ENCODE measurements at places on chromosomes 4 and X.

GRCh38 chr4:82057990-82058544 lies 315.7 kb downstream of the HNRNPD start:
- DNase-seq: no peak

- DNase-seq: no peak
These were observed 3.0 kb downstream of the PDE6B start for GRCh38 chr4:628311-628741.

DNA sequence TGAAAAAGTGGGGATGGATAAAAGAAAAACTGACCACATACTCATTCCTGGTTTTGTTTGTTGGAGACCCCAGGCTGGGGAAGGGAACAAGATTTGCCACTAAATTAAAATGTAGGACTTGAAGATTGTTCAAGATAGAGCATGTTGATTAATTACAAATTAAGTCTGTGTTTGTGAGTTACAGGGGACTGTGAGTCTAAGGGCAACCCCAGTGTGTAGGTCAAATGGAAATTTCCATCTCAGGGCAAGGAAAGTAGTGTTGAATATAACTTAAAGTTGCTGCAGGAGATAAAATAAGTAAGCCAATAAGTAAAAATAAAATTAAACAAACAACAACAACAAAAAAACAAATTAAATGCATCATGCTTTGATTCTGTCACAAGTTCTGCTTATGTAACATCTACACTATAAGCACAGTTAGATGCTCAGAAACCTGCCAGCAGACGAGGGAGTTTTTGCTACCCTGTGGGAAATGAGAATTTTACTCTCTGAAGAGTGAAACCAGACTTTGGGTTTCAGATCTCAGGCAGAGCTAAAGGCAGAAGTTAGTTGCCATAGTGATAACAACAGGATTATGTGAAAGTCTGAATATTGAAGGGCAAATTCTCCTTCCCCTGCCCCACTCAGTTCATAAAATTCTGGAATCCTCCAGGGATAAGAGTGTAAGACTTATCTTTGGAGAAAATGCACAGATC lies 352.3 kb downstream of the GRXCR1 start:
- no peak for DNase-seq

GRCh38 chrX:56789518-56790070 lies 60.6 kb downstream of the NBDY start:
- no peak for DNase-seq

DNA sequence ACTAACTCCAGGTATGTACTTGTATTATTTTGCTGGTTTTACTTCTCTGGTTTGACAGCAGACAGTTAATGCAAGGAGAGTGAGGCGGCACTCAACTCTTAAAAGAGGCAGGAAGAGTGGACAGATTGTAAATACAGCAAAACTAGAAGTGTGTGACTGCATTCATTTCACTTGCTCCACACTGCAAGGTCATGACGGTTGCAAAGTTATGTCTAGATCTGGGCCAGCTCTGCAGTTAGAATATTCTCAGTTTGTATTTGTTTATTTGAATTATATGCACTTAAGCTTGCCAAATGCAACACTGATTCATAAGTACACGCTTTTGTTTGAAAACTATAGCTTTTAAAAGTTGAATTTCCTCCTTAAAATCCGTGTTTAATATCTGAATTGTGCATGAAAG lies 148.9 kb downstream of the STIM2 start:
- DNase-seq: no peak

DNA sequence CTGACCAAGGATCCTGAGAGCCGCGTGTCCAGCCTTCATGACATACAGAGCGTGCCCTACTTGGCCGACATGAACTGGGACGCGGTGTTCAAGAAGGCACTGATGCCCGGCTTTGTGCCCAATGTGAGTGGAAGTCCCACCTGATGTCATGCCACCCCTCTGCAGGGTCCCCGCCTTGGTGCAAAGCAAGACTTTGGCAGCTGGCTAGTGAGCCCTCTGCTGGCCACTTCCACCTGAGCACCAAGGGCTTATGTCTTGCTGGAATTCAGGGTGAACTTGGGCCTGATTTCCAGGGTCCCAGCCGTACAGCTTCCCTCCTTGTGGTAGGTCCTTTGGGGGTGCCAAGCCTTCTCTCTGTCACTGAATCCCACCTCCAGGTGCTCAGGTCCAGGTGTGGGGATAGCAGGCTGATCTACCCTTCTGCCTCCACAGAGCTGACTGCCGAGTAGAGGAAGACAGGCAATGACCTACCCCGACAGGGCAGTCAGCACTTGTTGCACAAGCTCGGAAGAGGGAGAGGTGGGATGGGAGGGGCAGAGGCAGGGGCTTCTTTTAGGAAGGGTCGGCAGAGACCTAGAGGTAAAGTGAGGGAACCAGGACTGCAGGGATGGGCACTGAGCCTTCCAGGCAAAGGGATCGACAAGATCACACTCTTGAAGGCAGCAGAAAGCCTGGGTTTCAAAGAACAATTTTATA lies 248.1 kb downstream of the EVC2 start:
- peak; percentile 75 for DNase-seq

DNA sequence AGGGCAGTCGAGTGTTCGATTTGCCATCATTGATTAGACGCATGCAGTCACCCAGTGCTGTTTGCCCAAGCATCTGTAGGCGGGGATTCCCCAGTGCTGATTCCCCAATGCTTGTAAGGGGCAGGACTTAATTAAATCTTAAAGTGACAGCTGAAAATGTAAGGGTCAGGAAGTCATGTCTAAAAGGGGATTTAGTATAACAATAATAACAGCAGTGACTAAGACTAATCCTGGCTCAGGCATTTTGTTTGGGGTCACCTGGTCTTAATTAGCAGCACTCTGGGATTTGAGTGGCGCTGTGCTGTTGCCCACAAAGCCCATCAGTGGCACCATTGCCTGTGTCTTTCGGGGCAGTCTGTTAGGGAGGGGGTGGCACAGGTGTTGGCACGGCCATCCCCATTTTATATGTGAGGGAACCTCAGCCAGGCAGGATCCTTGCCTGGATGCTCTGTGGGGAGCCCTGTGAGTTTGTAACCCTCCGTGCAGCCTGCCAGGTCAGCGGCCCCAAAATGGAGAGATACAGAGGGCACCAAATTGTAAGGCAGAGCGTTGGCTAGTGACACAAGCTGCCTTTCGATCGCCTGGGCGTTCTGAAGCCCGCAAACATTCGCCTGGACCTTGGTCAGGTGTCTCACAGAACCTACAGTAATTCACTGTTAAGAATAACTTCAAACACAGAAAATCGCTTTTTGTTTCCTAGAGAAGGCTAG lies 146.7 kb downstream of the TBL1X start:
- DNase-seq: no peak

GRCh38 chr4:104493081-104493831 lies 1.4 kb downstream of the CXXC4 start:
- no peak for DNase-seq

DNA sequence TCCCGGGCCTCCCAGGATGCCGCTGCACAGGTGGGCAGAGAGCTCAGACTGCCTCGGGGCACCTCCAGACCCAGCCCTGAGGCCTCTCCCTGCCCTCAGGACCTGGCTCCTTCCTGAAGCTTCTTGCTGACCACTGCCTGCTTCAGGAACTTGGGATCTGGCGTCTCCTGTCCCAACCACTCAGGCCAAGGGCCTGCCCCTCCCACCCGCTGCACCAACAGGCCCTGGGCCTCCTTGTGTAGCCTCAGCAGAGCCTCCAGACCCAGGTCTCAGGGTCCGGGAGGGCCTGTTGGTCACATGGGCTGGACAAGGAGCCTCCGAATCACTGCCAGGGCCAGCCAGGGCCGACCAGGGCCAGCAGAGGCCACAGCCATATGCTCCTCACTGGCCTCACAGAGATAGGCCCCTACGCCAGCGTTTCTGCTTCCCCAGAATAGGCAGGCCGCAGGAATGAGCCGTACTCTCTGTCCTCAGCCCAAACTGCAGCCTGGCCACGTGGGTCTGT lies 2.8 kb downstream of the MXD4 start:
- peak; percentile 2 for DNase-seq

DNA sequence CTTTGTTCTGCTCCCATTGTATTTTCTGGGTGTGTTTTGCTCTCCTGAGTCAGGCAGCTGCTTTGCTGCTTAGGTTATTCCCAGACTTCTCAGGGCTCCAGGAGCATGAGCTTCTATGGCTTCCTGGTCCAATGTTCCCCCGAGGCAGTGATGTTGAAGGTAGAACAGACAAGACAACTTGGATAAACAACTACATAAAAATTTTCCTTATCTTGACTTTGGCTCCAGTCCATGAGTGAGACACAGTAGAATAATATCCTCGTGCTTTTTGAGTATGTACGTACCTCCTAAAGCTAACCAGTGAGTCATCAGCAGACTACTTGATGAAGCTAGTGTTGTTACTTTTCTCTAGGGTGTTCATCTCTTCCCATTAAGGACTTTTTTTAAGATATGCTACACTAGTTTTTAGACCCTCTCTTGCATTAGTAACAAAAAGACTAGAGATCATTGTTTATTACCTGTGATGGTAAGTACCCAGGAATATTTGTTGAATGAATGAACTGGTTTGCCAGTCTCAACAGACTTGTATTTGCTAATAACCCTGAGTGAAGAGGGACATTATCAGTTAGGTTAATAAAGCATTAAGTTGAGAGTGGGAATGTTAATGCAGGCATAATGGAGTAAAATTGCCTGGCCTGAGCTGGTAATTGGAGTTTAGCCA lies 131.9 kb downstream of the FHIP1A start:
- DNase-seq: no peak

DNA sequence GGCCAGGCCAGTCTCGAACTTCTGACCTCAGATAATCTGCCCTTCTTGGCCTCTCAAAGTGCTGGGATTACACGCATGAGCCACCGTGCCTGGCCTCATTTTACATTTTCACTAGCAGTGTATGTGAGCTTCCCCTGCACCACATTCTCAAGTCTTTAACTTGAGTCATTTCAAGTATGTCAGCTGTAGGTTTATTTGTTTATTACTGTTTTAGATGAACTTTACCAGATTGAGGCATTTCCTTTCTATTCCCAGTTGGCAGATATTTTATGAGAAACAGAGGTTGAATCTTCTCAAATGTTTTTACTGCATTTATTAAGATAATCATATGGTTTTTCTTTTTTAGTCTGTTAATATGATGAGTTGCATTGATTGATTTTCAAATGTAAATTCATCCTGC lies 114.6 kb upstream of the SH3RF1 start:
- no peak for DNase-seq

DNA sequence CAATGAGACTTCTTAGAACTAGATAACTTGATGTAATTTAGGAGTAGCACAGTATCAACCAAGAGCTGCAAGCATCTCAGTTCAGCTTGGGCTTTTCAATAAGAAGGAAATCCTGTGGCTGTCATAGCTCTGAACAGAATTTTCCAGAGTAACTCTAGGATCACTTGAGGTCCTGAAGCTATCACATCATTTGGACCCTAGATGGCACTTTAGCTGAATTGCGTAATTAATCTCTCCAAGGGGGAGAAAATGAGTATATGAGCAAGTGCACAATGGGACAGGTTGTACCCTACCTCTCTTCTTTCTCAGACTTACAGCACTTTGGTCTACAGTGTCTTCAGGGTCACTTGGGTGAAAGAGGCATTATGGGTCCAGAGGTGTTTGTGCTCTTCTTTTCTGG lies 45.2 kb downstream of the SLC4A4 start:
- DNase-seq: no peak

DNA sequence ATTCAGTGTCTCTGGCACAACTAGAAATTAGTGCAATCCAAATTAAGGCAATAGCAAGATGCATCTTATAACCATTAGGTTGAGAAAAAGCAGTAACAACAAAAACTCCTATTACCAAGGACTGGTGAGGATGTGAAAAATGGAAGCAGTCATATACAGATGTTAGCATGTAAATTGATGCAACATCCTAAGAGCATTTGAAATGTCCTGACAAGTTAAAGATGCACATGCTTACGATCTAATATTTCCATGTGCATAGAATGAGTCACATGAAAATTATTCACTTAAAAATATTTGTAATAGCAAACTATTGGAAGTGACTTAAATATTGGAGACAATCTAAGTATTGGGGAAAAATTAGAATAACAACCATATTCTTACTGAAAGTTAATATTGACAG lies 163.0 kb downstream of the FAM13A start:
- DNase-seq: no peak

- no peak for DNase-seq
These were observed 17.6 kb downstream of the G3BP2 start for GRCh38 chr4:75655562-75655961.

DNA sequence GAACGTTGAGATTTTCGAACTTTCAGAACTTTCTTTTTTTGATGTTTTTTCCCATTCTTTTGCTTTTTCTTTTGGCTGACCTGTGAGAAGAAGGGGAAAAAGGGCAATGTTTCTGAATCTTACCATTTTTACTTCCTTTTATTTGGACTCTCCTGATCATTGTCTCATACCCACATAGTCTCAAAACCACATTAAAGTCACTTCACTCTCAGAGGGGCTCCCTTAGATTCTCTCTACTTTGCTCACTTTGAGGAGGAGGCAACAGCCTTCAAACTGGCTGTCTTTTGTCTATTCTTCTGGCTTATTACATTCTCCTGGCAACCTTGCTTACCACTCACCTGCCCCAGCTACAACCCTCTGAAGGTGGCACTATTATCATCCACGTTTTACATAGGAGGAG lies 3.7 kb downstream of the CXCL9 start:
- DNase-seq: no peak

- peak; percentile 31 for DNase-seq
These were observed 98.6 kb upstream of the ATXN3L start for GRCh38 chrX:13418126-13419097.

DNA sequence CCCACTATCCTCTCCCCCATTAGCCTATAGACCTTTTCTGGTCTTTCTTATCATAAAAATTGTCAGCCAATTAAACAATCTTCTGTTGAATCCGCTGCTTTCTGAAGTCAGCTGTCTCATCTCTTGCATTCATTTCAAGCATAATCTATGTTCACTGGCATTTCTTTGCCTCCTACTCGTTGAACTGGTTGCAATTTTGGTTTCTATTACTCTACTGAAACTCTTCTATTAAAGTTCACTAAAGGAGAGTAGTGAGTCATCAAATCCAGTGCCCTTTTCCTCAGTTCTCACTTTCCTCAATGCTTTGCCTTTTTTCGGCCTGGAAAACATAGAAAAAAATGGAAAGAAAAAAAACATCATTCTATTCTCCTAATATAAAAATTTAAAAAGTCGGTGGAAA lies 23.9 kb upstream of the CXCL13 start:
- no peak for DNase-seq

DNA sequence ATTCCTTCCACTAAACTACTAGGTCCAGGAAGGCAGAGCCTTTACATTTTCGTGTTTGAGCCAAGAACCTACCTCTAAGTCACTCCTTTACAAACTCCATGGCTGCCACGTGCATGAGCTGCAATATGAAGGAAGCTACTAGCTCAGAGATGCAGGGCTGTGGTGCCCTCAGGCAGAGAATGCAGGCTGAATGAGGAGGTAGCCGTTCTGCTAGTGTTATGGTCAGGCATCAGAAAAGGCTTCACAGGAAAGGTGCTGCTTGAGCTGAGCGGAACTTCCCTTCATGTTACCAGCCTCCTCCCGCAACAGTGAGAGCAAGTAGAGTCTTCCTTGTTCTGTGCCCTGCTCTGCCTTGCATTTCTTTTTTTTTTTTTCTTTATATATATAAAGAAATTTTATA lies 148.3 kb upstream of the PACRGL start:
- DNase-seq: no peak

DNA sequence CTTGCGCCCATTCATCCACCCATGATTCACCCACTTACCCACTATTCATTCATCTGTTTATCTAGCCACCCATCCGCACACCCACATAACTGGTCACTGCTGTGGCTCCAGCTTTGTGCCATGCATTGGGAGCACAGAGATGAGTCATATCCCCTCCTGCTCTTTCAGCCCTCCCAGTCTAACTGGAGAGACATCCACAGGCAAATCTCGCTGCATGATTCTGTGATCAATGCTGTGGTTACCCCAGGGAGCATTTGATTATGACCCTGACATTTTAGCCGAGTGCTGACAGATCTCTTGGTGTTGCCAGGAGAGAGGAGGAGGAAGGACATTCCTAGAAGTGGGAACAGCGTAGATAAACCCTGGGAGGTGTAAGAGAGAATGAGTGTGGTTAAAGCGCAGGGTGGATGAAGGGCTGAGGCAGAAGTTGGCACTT lies 10.4 kb upstream of the PORCN start:
- DNase-seq: no peak
